ENCODE measurements at places on chromosomes 13 and 19. TPM values are rescaled to one million over a fixed set of nuclear protein-coding genes. Genes with fewer than 3 reads are reported as not detected.

The RFPL4AL1 gene
- not detected for total RNA-seq

The MATK gene
- 20.6 TPM for total RNA-seq

The ABCA7 gene
- 171 TPM for total RNA-seq

The ZNF555 gene
- total RNA-seq: 6.7 TPM

The CCDC9 gene
- 40.4 TPM for total RNA-seq

The KMT2B gene
- total RNA-seq: 98.9 TPM

The KIR2DL1 gene
- total RNA-seq: 0.28 TPM

The TGFBR3L gene
- 1.3 TPM for total RNA-seq

The CASP14 gene
- total RNA-seq: not detected

DNA sequence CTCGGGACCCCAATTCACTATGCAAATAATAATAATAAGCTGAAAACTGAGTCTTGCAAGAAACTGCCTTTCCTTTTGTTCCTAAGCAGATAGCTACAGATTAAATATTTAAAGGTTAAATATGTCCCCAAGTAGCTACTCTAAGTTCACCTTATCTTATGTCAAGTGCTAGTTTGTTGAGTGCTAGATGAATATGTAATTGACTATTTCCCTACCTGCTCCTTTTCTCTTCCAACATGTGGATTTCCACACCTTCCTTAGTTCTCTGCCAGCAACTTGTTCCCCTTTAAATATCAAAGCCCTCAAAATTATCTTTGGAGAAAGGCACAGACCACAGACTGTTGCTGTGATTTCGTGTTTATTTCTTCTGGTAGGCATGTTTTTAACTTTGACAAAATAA is 709.2 kb upstream of the SLITRK1 start:
- no peaks in the 10 kb centered on the region for H3K36me3 ChIP-seq
- no peak for DNase-seq
- no peak overlapping the region for H3K4me3 ChIP-seq
- no peak overlapping the region for H3K27ac ChIP-seq
- H3K27me3 ChIP-seq: no peaks in the 10 kb centered on the region

- H3K4me3 ChIP-seq: no peak overlapping the region
- peaks cover 4% of the 10 kb centered on the region for H3K4me1 ChIP-seq
- H3K27me3 ChIP-seq: no peaks in the 10 kb centered on the region
- no peak overlapping the region for H3K27ac ChIP-seq
These were observed 27.9 kb downstream of the COL4A2 start for GRCh38 chr13:110334841-110335490.

- H3K4me1 ChIP-seq: peaks cover 3% of the 10 kb centered on the region
- no peak for DNase-seq
- H3K36me3 ChIP-seq: peaks cover 9% of the 10 kb centered on the region
- no peak overlapping the region for H3K4me3 ChIP-seq
- no peaks in the 10 kb centered on the region for H3K27me3 ChIP-seq
- H3K27ac ChIP-seq: no peak overlapping the region
These were observed 44.7 kb downstream of the DHRS12 start for GRCh38 chr13:51759240-51759639.

DNA sequence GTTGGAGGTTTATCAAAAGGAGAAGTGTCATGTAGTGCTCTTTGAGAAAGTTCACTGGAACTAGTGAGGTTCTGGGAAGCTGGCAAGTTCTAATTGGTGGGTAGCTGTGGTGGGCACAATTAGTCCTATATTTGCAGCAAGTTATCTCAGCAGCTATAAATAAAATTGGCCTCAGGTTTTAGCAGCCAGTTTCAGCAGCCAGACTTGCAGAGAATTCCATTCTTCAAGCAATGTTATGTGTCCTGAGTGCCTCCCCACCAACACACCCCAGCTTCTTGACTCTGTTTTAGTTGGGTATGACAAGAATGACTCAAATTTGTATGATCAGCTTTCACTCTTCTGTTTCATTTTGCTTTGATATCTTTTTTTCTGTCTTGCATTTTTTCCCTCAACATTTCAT is 4.7 kb downstream of the IFT88 start:
- no peak overlapping the region for H3K4me3 ChIP-seq
- H3K36me3 ChIP-seq: peaks cover 5% of the 10 kb centered on the region
- DNase-seq: no peak
- H3K4me1 ChIP-seq: peaks cover 3% of the 10 kb centered on the region

- H3K36me3 ChIP-seq: no peaks in the 10 kb centered on the region
- H3K4me3 ChIP-seq: no peak overlapping the region
- no peaks in the 10 kb centered on the region for H3K4me1 ChIP-seq
These were observed 20.4 kb downstream of the PRR36 start for GRCh38 chr19:7853770-7854128.

DNA sequence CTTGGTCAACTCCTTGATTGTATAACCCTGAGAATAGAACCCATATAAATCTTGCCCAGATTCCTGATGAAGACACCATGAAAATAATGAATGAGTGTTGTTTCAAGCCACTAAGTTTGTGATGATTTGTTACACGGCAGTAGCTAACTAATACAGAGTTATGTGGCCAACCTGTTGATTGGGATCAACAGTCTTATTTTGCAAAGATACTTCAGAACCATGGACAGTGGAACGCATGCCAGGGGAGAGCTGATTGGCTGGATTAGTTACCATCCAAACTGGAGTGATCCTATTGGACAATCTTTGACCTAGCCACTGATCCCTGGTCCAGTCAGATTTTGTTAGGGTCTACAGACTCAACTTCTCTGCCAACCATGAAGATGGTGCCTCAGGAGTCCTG is 26.6 kb downstream of the CD70 start:
- no peak for DNase-seq
- H3K27me3 ChIP-seq: no peaks in the 10 kb centered on the region
- H3K27ac ChIP-seq: no peak overlapping the region
- H3K4me1 ChIP-seq: no peaks in the 10 kb centered on the region

DNA sequence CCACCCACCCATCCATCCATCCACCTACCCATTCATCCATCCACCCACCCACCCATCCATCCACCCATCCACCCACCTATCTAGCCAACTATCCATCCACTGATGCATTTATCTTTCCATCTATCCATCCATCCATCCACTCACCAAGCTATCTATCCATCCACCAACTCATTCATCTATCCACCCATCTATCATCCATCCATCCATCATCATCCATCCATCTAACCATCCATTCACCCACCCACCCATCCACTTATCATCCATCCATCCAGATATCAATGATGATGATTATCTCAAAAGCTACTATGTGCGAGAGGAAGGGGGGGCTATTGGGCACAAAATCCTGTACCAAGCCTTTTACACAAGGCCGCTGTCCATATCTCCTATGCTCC is 5.5 kb downstream of the YIF1B start:
- no peak overlapping the region for H3K4me3 ChIP-seq
- H3K36me3 ChIP-seq: peaks cover 20% of the 10 kb centered on the region
- no peaks in the 10 kb centered on the region for H3K27me3 ChIP-seq
- no peak for DNase-seq
- H3K27ac ChIP-seq: no peak overlapping the region
- peaks cover 10% of the 10 kb centered on the region for H3K4me1 ChIP-seq

DNA sequence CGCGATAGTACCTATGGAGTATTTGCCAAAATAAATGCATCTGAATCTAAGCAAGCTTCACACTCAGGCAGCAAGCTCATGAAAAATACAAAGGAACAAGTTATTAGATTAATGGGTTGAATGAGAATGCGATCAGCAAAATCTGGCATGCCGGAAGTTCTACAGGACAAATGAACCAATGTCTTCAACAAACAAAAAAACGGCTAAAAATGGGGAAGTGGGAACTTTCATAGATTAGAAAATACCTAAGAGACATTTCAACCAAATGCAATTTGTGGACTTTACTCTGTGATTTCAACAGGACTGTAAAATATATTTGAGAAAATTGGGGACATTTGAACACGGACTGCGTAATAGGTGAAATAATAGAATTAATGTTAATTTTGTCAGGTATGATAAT is 22.4 kb upstream of the RNASEH2B start:
- no peak overlapping the region for H3K27ac ChIP-seq
- H3K4me3 ChIP-seq: no peak overlapping the region
- H3K36me3 ChIP-seq: no peaks in the 10 kb centered on the region
- no peaks in the 10 kb centered on the region for H3K27me3 ChIP-seq
- DNase-seq: no peak

- DNase-seq: no peak
- no peak overlapping the region for H3K4me3 ChIP-seq
- H3K36me3 ChIP-seq: no peaks in the 10 kb centered on the region
- peaks cover 2% of the 10 kb centered on the region for H3K27me3 ChIP-seq
- no peaks in the 10 kb centered on the region for H3K4me1 ChIP-seq
These were observed 17.0 kb downstream of the PLVAP start for GRCh38 chr19:17359905-17360800.

DNA sequence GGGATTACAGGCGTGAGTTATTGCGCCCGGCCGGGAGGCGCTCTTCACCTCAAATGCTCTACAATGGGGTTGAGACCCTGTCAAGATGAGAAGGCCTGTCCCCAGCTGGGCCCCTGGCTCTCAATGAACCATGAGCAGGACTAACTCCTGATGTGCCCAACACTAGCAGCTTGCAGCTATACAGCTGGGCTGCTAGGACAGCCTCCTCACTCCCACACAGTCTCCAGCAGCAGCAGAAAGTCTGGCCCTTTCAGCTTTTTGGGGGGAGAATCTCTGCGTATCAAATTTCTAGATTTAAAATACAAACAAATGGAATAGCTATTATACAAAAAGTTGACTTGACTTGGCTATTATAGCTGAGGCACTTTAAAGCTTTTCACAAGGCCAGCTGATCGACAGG is 30.2 kb downstream of the TMTC4 start:
- no peak for DNase-seq
- H3K27me3 ChIP-seq: no peaks in the 10 kb centered on the region
- no peak overlapping the region for H3K27ac ChIP-seq
- peaks cover 3% of the 10 kb centered on the region for H3K36me3 ChIP-seq
- H3K4me3 ChIP-seq: no peak overlapping the region

DNA sequence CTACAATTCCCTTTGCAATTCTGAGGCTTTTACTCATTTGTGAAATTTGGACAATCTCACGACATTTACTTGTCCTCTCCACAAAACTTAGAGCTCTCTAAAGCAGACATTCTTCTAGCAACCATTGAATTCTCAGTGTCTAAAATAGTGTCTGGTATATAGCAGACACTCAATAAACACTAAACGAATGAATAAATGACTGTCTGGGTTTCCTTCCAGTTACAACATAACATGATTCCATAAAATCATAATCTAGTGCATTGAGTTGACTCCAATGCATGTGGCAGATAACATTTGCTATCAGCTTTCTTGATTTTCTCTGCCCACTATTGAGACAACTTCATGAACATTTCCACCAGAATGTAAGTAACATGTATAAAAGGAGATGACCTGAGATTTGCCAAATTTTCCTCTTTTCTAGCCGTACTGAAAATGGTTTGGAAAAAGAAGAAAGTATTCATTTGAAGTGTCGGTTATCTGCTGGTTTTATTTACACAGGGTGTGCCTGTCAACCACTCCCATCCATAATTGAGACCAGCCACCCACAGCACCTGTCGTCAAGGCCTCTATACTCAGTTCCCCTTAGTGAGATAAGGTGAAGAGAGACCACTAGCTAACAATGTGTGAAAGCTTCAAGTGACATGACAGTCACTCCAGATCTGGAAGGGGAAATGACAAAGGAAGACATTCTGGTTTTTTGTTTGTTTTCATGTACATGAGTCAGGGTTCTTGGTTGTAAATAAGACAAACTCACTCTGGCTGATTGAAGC is 4.8 kb upstream of the SERP2 start:
- H3K27me3 ChIP-seq: no peaks in the 10 kb centered on the region
- no peaks in the 10 kb centered on the region for H3K36me3 ChIP-seq
- H3K4me1 ChIP-seq: no peaks in the 10 kb centered on the region
- DNase-seq: no peak

DNA sequence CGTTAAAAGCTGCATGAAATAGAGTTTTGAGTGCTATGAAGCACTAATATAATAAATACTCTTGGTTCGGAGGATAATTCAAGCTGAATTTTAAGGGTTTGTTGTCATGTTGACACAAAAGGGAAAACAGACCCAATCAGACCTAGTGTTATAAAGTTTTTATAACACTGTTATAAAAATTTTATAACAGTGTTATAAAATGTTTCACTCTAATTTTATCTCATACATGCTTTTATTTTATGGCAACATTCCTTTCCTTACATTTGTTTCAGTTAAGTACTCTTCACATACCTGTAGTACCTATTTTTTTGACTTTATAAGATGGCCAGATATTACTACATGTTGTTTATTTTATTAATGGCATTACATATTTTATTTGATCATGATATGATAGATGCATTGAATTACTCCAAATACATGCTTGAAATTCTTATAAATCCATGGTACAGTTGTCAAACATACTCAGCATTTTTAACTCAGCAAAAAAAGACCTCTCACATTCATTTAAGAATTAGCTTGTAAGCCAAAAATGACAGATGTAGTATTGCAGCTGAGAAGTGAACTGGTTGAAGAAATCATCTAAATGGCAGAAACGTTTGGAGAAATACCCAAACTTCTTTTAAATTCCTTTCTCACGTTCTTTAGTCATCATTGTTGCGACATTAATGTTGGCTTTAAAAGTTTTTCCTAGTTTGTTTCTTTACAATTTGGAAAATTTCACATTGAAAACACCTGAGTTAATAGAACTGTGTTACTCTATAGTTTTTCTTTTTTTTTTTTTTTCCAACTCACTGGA is 104.5 kb downstream of the PIBF1 start:
- H3K36me3 ChIP-seq: no peaks in the 10 kb centered on the region
- no peaks in the 10 kb centered on the region for H3K27me3 ChIP-seq
- DNase-seq: no peak

- no peak for DNase-seq
- no peak overlapping the region for H3K4me3 ChIP-seq
- no peaks in the 10 kb centered on the region for H3K27me3 ChIP-seq
- no peak overlapping the region for H3K27ac ChIP-seq
These were observed 132.5 kb downstream of the NHLRC3 start for GRCh38 chr13:39170711-39171110.

GRCh38 chr13:33787051-33787591 is 30.8 kb upstream of the RFC3 start:
- peak overlapping the region; percentile 62 for H3K4me3 ChIP-seq
- H3K27ac ChIP-seq: peak overlapping the region; percentile 76
- no peak for DNase-seq
- H3K36me3 ChIP-seq: no peaks in the 10 kb centered on the region

GRCh38 chr19:48518207-48518606 is 6.6 kb upstream of the LMTK3 start:
- no peaks in the 10 kb centered on the region for H3K27me3 ChIP-seq
- DNase-seq: no peak
- H3K4me3 ChIP-seq: no peak overlapping the region
- H3K36me3 ChIP-seq: no peaks in the 10 kb centered on the region

GRCh38 chr19:10222201-10222890 is 8.8 kb downstream of the S1PR2 start:
- H3K4me1 ChIP-seq: peaks cover 8% of the 10 kb centered on the region
- H3K27ac ChIP-seq: no peak overlapping the region
- H3K4me3 ChIP-seq: no peak overlapping the region
- DNase-seq: no peak
- H3K27me3 ChIP-seq: no peaks in the 10 kb centered on the region

GRCh38 chr19:43651758-43652545 is 12.3 kb upstream of the CADM4 start:
- H3K36me3 ChIP-seq: peaks cover 12% of the 10 kb centered on the region
- H3K27ac ChIP-seq: no peak overlapping the region
- H3K27me3 ChIP-seq: no peaks in the 10 kb centered on the region
- H3K4me1 ChIP-seq: no peaks in the 10 kb centered on the region
